Chondrocyte (in vitro differentiated cells): ENCODE measurements at places on chromosomes 6 and 20. TPM values are rescaled to one million over a fixed set of nuclear protein-coding genes. Genes with fewer than 3 reads are reported as not detected.

Gene PPP1R14C
- 1.5 to 3.4 TPM (median 3.3 TPM) in 3 replicates for total RNA-seq

Gene NHSL1
- 17.2 to 23.7 TPM (median 23.4 TPM) in 3 replicates for total RNA-seq

Gene HAO1
- total RNA-seq = not detected in 3 replicates

Gene PACRG
- total RNA-seq = 0.59 to 2.5 TPM (median 1.1 TPM) in 3 replicates

GRCh38 chr20:24809606-24810005 lies 139.5 kb upstream of the CST7 start:
- H3K36me3 ChIP-seq = no peaks in the 10 kb centered on the region
- H3K4me1 ChIP-seq = no peaks in the 10 kb centered on the region

DNA sequence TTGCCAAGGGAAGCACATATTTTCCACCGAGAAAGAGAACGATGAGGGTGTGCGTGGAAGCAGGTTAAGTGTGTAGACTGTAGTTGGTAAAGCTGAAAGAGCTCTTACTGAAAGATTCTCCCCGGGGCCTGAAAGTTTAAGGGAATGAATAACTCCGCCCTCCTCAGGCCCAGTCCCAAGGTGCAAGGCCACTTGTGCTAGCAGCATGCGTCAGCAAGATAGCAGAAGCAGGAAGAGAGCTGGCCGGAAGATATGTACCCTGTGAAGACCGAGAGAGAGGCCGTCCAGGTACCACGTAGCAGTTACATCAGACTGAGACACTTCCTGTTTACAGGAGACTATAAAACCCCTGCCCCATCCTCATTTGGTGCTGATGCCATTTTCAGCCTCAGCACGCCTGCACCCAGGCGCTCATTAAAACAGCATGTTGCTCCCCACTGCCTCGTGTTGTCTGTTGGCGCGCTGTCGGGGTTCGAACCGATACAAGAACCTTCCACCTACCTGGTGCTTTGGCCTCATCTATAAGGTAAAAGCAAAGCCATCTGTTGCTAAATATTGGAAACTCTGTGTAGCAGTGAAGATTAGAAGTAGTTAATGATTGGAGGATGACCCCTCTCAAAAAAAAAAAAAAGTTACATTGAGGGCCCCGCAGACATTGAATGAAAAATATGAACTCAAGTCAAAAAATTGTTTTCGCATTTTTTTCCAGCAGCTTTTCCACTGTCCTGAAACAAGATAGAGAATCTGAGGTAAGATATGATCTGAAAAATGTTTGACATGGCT lies 18.6 kb upstream of the FAM135A start:
- no peak for DNase-seq
- H3K27me3 ChIP-seq = peaks cover 20% of the 10 kb centered on the region
- H3K27ac ChIP-seq = no peak overlapping the region
- H3K4me3 ChIP-seq = no peak overlapping the region
- peaks cover 10% of the 10 kb centered on the region for H3K4me1 ChIP-seq
- no peaks in the 10 kb centered on the region for H3K36me3 ChIP-seq

DNA sequence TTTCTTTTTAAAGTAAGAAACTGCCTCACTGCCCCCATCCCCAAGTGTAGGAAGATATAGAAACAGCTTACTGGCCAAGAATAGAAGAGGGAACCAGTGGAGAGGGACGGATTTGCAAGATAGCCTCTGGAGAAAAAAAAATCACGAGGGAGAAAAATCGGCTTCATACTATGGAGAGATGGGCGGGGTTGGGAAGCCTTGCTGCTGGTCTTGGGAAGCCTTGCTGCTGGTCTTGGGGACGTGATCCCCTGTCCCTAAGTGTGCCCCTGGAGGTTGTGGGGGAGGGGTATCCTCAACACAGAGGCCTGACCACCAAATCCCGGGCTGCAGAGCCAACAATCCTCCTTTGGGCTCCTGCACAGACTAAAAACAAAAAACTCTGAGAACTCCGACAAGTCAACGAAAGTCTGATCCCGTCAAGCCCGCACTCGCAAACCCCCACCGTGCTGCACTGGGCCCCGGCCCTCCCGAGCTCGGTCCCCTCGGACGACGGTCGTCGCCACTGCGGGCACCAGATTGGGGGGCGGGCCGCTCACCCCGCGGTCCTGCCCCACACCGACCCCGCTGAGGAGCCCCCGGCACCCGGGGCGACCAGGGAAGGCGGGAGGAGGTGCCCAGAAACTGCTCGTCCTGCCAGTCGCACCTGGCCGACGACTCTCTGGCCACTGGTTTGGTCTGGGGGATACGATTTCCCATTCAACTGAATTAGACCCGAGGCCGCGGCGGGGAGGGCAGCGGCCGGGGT lies 750 bp downstream of the MAP7 start:
- peak overlapping the region; percentile 63 for H3K4me3 ChIP-seq
- DNase-seq = no peak
- H3K36me3 ChIP-seq = peaks cover 7% of the 10 kb centered on the region
- H3K4me1 ChIP-seq = peaks cover 14% of the 10 kb centered on the region
- peaks cover 50% of the 10 kb centered on the region for H3K27me3 ChIP-seq

DNA sequence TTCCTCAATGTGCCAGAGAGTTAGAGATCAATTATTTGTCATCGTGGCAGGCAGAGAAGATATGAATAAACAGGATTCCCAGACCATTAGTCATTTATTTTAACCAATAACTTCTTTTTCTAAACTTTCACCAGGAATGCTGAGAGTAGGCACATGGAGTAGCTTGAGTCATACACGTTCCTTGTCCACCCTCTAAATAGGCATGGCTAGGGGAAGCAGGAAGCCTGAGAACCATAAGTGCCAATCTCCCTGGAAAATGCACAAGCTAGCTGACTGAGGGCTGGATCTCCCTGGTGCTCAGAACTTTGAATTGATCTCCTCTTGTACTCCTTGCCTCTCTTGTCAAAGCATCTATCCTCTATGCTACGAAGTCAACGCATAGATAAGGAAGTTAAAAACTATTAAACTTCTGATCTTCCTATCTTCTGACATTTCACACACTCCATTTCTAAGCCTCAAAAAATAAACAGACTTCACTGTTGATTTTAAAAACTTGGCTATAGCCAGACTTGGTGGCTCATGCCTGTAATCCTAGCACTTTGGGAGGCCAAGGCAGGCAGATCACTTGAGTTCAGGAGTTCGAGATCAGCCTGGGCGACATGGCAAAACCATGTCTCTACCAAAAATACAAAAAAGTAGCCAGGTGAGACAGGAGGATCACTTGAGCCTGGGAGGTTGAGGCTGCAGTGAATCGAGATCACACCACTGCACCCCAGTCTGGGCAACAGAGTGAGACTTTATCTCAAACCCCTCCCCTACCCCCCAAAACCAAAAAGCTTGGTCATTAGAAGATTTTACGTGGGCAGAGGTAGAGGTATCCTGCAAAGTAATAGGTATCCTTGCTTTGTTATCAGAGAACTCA lies 11.8 kb downstream of the ADTRP start:
- peak overlapping the region; percentile 7 for H3K4me3 ChIP-seq
- H3K27ac ChIP-seq = peak overlapping the region; percentile 97
- no peak for DNase-seq
- H3K36me3 ChIP-seq = no peaks in the 10 kb centered on the region

GRCh38 chr20:595330-596308 lies 14.5 kb downstream of the TCF15 start:
- H3K27ac ChIP-seq = peak overlapping the region; percentile 22
- H3K4me1 ChIP-seq = no peaks in the 10 kb centered on the region
- H3K4me3 ChIP-seq = no peak overlapping the region
- DNase-seq = no peak
- no peaks in the 10 kb centered on the region for H3K36me3 ChIP-seq

GRCh38 chr6:4687989-4688947 lies 87.9 kb upstream of the CDYL start:
- peak overlapping the region; percentile 91 for H3K27ac ChIP-seq
- H3K4me3 ChIP-seq = peak overlapping the region; percentile 57
- no peak for DNase-seq
- peaks cover 2% of the 10 kb centered on the region for H3K36me3 ChIP-seq
- peaks cover 7% of the 10 kb centered on the region for H3K27me3 ChIP-seq

- H3K4me3 ChIP-seq = no peak overlapping the region
- no peak for DNase-seq
- H3K27me3 ChIP-seq = no peaks in the 10 kb centered on the region
- peaks cover 55% of the 10 kb centered on the region for H3K4me1 ChIP-seq
- H3K27ac ChIP-seq = no peak overlapping the region
- H3K36me3 ChIP-seq = peaks cover 6% of the 10 kb centered on the region
Observed at GRCh38 chr20:10562899-10563298, 110.9 kb downstream of the JAG1 start.

GRCh38 chr6:9494864-9495263 lies 920.0 kb downstream of the TFAP2A start:
- H3K27ac ChIP-seq = no peak overlapping the region
- no peaks in the 10 kb centered on the region for H3K36me3 ChIP-seq
- DNase-seq = no peak

DNA sequence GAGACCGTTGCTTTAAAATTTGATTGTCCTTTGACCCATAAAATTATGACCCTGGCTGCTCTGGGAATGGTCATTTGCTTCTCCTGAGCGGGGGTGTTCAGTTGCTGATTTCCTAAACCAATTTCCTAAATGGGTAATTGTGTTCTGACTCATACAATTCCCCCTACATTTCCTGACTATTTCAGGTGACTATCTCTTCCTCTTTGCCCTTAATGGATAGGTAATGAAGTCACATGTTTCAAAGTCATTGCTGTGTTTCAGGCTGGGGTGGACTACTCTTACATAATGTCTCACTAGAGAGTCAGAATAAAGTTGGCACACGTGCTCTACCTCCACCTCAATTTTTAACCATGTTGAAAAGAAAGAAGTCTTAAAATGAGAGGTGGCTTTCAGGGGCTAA lies 109.8 kb downstream of the DOK5 start:
- H3K27ac ChIP-seq = no peak overlapping the region
- H3K36me3 ChIP-seq = peaks cover 4% of the 10 kb centered on the region
- H3K27me3 ChIP-seq = no peaks in the 10 kb centered on the region
- H3K4me1 ChIP-seq = no peaks in the 10 kb centered on the region
- no peak overlapping the region for H3K4me3 ChIP-seq

GRCh38 chr20:8903655-8904605 lies 165.0 kb upstream of the PLCB4 start:
- H3K27ac ChIP-seq = no peak overlapping the region
- no peaks in the 10 kb centered on the region for H3K36me3 ChIP-seq
- no peak overlapping the region for H3K4me3 ChIP-seq
- DNase-seq = no peak

DNA sequence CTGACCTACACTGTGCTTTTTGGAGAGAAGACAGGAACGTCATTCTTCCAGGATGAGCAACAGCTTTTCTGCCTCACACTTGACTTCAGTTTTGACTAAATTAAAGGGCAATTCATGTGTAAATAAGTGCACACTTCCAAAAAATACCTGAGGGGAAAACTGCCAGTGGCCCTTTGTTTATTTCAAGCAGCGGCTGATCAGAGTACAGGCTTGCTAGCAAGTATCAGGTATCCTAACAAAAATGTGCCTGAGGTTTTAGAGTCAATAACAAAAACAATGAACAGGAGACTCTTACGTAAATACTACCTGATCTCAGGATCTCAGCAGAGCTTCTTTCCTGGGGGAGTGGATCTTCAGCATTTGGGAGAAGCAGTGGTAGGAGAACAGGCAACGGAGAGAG lies 12.4 kb downstream of the LY86 start:
- DNase-seq = no peak
- no peak overlapping the region for H3K27ac ChIP-seq

- H3K4me3 ChIP-seq = no peak overlapping the region
- no peak for DNase-seq
- no peak overlapping the region for H3K27ac ChIP-seq
- peaks cover 3% of the 10 kb centered on the region for H3K4me1 ChIP-seq
- no peaks in the 10 kb centered on the region for H3K36me3 ChIP-seq
Observed at GRCh38 chr6:21451546-21452013, 142.0 kb upstream of the SOX4 start.

DNA sequence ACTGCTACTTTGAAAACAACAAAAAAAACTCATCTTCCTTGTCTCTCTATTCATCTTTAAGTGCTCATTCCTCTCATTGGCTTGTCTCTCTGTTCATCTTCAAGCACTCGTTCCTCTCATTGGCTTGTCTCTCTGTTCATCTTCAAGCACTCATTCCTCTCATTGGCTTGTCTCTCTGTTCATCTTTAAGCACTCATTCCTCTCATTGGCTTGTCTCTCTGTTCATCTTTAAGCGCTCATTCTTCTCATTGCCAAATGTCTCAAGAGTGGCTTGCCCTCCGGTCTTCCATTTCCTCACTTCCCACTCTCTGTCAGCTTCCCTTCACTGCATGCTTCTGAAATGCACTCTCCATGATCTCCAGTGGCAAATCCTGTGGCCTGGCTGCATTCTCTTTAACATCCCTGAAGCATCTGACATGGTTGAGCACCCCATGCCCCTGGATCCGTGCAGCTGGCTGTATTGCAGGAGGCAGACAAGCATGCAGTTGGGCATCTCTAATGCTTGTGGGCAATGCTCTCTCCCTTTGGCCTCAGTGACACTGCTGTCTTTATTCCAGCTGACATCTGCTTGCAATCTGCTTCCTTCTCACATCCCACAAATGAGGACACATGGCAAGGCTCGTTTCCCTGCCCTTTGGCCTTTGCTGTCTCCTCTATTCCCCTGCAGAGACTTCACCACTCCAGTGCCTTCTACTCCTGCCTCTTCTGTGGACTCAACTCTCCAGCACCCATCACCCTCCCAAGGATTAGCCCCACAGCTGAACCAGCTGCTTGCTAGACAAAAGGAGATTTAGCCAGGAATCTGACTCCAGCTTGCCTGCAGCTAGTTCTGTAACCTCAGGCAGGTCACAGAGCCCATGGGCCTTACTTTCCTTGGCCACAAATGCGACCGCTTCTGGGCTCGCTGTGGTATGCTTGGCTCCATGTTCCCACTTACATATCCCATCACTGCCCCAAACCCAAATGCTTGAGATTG lies 143.2 kb upstream of the SNX9 start:
- H3K4me3 ChIP-seq = no peak overlapping the region
- no peak overlapping the region for H3K27ac ChIP-seq
- H3K4me1 ChIP-seq = peaks cover 6% of the 10 kb centered on the region
